ENCODE measurements at places on chromosomes 2 and 18.

DNA sequence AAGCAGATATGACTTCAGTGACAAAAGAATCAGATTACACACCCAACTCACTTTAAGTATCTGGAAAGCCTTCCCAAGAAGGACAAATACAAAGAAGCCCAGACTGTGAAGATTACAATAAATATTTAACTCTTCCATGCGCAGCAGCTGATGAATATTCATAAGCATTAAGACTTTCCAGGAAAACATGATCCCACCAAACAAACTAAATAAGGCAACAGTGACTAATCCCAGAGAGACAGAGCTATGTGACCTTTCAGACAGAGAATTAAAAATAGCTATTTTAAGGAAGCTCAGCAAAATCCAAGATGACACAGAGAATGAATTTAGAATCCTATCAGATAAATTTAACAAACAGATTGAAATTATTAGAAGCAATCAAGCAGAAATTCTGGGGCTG is 108.2 kb upstream of the UBE2E3 start:
- DNase-seq, result no peak

DNA sequence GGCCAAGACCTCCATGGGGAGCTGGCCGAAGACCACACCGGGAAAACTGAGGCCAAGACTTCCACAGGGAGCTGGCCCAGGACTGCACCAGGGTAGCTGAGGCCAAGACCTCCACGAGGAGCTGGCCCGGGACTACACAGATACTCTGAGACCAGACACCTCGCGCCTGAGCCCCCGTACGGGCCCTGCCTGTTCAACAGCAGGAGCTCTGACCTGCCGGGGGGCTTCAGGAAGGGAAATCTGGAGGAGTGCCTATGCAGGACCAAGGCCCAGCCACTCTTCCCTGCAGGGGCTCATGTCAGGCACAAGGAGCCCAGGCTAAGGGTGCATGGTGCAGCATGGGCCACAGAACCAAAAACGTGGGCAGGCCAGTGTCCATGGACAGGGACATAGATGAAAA is 151.6 kb downstream of the TMEM18 start:
- DNase-seq, result no peak

GRCh38 chr2:180660881-180661685 is 319.3 kb upstream of the UBE2E3 start:
- no peak for DNase-seq

DNA sequence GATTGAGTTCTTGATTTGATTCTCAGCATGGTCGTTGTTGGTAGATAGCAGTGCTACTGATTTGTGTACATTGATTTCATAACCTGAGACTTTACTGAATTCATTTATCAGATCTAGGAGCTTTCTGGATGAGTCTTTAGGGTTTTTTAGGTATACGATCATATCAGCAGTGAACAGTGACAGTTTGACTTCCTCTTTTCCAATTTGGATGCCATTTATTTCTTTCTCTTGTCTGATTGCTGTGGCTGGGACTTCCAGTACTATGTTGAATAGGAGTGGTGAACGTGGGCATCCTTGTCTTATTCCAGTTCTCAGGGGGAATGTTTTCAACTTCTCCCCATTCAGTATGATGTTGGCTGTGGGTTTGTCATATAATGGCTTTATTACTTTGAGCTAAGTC is 27.9 kb upstream of the CXCR2 start:
- DNase-seq, result no peak

GRCh38 chr2:212536817-212537725 is 1.5 kb downstream of the ERBB4 start:
- DNase-seq, result no peak

DNA sequence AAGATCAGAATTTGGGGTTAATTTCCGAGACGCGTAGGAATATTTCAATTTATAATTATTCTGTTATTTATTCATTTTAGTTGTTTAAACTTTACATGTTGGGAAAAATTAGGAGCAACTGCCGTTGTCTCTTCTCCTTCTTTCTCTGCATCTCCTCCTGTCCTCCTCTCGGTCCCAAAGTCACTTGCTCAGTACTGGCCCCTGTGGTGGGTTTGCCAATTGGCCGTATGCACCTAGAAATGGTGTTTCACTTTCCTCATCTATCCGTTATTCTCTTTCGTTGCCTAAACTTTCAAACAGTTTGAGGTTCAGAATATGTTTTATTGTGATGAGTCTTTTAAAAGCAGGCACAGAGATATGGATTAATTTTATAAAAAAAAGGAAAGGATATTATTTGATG is 517.9 kb downstream of the PLCL1 start:
- DNase-seq, result no peak

- DNase-seq, result no peak
These were observed 273.3 kb downstream of the TCF4 start for GRCh38 chr18:55314615-55315237.

DNA sequence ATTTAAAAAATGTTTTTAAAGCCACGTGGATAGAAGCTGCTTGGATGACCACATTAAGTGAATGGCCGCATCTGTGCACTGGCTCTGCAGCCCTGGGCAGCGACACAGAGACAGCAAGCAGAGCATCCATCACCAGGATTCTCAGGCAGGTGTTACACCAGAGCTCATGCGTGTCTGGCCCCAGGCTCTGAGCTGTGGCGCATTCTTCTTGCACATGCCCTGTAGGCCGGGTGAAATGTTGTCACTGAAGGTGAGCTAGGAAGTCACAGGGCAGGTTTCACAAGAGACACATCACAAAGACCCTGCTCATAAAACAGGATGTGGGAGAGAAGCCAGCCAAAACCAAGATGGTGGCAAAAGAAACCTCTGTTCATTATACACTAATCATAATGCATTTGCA is 8.4 kb upstream of the PXDN start:
- no peak for DNase-seq

- DNase-seq, result no peak
These were observed 32.5 kb upstream of the REG3G start for GRCh38 chr2:78992807-78993517.

DNA sequence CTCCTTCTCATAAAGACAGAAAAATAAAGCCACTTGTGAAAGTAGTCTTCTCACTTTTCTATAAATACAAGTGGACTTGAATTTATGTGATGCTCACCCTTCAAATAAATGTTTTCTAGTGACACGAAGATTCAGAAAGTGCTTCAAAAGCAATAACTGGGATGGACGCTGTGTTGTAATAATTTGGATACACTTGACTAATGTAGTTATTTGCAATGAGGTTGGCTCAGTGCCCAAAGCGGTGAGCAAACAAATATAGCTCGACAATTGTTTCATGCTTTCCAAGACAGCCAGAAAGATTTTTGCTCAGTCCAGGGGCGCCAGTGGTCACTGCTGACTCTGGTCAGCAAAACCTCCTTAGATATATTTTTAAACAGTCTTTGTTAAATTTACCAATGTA is 278.6 kb upstream of the KLHL14 start:
- DNase-seq, result no peak

DNA sequence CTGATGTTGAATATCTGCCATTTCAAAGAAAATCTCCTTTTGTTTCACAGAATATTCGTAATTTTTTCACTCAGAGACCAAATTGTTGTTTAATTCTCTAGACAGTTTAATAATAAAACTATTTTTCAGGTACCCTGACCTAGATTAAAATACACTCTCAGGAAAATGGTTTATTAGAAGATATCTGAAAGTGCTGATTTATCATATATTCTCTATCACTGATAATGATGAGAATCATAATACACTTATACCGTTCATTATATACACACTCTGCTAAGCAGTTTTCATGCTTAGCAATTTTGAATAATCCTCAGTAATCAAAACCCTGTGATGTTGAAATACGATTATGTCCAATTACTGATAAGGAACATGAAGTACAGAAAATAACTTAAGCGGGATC is 772.9 kb upstream of the CRIM1 start:
- DNase-seq, result no peak

DNA sequence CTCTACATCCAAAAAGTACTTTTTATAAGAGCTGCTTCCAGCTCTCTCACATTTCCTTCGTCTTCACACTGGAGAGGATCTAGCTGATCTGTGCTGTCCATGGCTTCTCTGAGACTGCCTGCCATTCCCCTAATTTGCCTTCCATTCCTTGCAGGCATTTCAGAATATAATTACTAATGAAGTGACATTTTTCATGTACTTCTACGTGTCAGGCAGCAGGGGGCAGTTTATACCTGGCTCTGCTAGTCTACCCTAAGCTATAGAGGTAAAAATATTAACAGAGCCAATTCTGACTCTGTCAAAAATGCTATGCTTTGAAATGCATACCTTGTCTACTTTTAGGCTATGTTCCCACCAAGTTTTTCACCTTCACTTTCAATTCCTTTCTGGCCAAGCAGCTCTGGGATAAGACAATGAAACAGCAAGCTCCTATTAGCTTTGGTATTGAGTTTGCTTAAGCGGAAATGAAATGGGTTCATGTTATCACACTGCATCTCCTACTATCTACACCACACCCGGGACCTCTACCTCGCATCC is 81.9 kb downstream of the MEP1B start:
- DNase-seq, result peak; percentile 34

DNA sequence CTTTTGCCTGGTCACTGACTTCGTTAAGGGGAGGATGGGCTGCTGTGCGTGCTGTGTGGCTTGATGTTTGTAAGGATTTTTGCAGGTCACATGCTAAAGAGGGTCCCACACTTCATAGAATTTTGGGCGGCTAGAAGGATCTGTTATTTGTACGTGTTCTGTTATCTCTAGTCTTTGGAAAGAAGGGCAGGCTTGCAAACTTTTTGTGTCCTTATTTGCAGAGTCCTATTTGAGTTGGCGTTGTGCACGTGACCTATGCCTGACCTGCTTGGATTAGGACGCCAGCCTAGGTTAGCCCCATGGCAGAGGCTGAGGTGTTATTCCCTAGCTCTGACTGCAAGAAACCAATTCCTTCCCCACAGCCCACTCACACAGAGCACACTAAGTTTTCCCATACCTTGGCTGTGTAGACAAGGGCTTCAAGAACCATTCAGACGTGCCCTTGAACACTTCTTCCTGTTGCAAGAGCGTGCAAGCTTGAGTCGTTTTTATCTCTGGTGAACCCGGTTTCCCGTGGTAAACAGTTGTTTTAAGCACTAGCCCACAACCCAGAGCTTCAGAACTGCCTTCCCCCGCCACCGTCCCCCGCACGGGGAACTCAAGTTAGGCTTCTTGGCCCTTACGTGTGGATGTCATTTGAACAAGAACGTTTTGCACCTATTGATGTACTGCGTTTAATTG is 94.6 kb downstream of the LDLRAD4 start:
- no peak for DNase-seq

DNA sequence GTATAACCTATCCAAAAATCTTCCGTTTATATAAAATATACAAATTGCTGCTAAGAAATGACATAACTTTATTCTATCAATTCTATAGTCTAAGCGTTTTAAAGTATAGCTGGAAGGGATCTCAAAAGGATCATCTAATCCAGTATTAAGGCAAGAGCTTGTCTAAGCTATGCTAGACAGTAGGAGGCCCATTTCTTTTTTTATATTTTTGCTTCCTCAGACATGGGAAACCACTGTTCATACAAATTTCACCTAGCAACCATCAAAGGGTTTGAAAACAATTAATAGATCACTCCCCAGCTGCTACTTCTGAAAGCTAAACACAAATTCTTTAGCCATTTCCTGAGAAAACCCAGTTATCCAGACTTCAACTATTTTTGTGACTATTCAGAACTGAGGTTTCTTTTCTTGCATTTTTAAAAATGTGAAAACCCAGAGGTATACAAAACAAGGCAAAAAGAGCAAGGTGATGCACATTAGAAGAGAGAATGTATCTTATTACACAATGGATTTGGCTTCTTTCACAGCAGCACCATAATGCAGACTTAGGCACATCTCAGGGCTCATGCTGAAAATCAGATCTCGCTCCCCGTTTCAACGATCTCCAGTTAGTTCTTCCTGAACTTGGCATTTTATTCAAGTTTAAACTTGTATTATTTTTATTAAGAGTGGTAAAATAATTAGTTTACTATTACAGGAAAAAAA is 274.4 kb downstream of the LRP1B start:
- DNase-seq, result no peak

- no peak for DNase-seq
These were observed 10.5 kb upstream of the FAM124B start for GRCh38 chr2:224412141-224413015.

DNA sequence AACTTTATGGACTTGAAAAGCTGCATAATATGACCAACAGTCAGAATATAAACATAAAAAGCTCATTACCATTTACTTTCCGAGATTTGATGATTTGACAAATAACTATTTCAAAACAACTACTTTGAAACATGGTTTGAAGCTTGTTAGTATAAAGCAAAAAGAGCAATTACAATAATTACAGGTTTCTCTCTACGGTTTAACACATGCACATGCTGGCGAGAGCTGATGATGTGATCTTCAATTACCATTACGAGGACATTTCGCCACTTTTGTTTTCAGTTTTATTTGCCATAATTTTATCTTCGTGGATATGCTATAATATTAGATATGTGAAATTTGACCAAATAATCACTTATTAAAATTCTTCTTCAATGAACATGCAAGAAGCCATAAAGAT is 270.1 kb downstream of the TCF4 start:
- no peak for DNase-seq

DNA sequence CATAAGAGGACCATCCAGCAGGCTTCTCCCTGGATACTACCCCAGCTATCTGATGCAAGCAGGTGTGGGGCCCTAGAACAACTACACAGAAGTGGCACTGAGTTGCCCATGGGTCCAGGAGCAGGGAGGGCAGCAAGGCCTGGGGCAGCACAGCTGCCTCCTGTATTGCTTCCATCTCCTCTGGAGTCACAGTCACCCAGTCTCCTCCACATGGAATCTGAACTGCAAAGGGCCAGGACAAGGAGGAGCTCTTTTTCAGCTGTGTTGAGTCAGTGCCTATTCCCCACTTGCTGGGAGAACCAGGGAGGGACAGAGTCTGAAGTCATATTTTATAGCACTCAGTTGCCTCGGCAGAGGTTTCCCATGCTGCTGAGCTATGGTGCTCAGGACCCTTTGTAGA is 67.9 kb upstream of the ALPP start:
- DNase-seq, result no peak

DNA sequence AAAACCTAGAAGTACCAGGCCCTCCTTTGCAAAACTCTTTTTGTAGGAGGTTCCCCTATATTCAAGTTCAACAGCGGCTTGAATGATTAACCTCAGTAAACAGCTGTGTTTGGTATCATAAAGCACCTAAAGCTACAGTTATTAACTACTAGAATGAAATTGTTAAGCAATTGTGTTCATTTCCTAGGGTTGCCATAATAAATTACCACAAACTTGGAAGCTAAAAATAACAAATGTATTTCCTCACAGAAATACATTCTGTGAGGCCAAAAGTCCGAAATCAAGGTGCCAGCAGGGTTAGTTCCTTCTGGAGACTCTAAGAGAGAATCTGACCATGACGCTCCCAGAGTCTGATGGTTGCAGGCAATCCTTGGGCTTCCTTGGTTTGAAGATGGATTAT is 202.1 kb upstream of the ACVR2A start:
- DNase-seq, result no peak

GRCh38 chr2:215324811-215325210 is 13.0 kb downstream of the ATIC start:
- DNase-seq, result no peak

DNA sequence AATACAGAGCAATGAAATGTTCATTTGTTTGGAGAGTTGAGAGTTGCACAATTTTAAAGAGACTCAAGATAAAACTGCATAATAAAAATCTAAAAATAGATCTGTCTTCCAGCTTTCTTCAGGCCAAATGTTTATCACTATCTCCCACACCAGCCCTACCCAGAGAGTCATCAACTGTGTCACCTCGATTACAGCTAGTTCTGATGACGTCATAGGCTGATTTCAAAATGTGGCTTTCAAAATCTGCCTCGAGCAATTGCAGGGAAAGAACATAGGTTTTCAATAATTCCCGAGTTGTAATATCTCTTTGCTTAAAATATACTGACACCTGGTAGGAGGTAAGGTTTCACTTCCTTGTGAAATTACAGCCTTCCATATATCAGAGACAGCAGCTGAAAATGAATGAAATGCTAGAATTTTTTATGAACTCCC is 677.6 kb upstream of the ID2 start:
- DNase-seq, result peak; percentile 80
